ENCODE measurements at places on chromosomes 2 and 18. TPM values are rescaled to one million over a fixed set of nuclear protein-coding genes. Genes with fewer than 3 reads are reported as not detected.

Gene OTX1
- total RNA-seq = 7.0 TPM

Gene ANO7
- total RNA-seq = 6.5 TPM

Gene STPG4
- total RNA-seq = 6.5 TPM

Gene TMEM150A
- 5.3 TPM for total RNA-seq

Gene TCF23
- total RNA-seq = not detected

Gene LOXHD1
- not detected for total RNA-seq

Gene RDH14
- 16.1 TPM for total RNA-seq

Gene IL1F10
- total RNA-seq = not detected

Gene TRIB2
- total RNA-seq = 18.9 TPM

Gene STK39
- total RNA-seq = 14.5 TPM

Gene RELCH
- total RNA-seq = 20.1 TPM

Gene ELOA2
- total RNA-seq = not detected

Gene CFC1
- not detected for total RNA-seq

Gene MC2R
- total RNA-seq = not detected

Gene SPATA3
- not detected for total RNA-seq

Gene ZNF892
- total RNA-seq = 3.1 TPM

Gene ANKRD30BL
- not detected for total RNA-seq

Gene GAL3ST2
- 3.9 TPM for total RNA-seq

Gene REEP1
- 0.25 TPM for total RNA-seq

Gene AGXT
- total RNA-seq = not detected

Gene NEB
- not detected for total RNA-seq

Gene ZNF516
- total RNA-seq = 32.7 TPM

Gene CNTNAP5
- not detected for total RNA-seq

Gene CHRND
- total RNA-seq = not detected

Gene TNFAIP6
- not detected for total RNA-seq

Gene CDKL4
- total RNA-seq = not detected

Gene HOXD9
- total RNA-seq = not detected

Gene LYPD1
- total RNA-seq = 10.3 TPM

Gene ACMSD
- not detected for total RNA-seq

Gene FIGN
- 3.1 TPM for total RNA-seq

Gene LBX2
- 0.76 TPM for total RNA-seq

Gene TNS1
- 6.0 TPM for total RNA-seq

Gene SLC16A14
- 0.57 TPM for total RNA-seq

Gene NGEF
- 52.2 TPM for total RNA-seq

Gene TMEM169
- total RNA-seq = 0.58 TPM

Gene UGT1A8
- total RNA-seq = 0.17 TPM

Gene PCGF1
- total RNA-seq = 31.3 TPM
